ENCODE measurements at places on chromosomes 4 and X.

DNA sequence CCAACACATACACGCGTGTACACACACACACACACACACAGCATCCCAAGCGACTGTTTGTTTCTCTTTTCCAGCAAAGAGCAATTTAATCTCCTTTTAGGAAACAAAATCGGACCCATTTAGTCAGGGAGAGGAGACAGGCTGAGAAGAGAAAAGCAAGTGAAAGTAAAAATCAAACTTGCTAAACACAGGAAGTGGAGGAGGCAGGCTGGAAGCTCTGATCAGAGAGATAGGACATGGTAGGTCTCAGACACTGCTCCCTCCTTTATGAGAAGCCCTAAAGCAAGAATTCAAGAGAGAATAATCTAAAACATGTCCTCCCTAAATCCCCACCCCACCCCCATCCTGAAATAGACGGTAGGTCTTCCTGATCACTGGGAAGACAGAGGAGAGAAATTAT lies 62.3 kb downstream of the GPC3 start:
- DNase-seq, result no peak

DNA sequence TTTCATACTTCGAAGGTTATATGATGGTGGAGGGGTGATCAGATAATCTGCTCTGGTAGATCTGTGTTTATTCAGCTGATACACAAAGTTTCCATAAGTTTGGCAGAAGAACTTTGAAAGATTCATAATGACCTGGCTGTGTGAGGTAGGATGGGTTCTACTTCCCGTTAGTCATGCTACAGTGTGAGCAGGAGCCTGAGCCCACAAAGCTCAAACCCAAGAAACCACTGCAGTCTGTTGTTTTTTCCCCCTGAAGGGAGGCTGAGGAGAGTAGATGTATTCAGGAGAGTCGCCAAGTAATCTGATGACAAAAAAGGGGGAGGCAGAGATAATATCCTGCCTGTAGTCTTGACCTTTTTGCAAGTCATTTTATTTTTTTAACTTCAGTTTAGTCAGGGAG lies 52.8 kb upstream of the PPP3CA start:
- DNase-seq, result no peak

GRCh38 chrX:45527834-45528233 lies 327.2 kb upstream of the DIPK2B start:
- no peak for DNase-seq

GRCh38 chr4:122787940-122788339 lies 38.7 kb upstream of the FGF2 start:
- DNase-seq, result no peak

DNA sequence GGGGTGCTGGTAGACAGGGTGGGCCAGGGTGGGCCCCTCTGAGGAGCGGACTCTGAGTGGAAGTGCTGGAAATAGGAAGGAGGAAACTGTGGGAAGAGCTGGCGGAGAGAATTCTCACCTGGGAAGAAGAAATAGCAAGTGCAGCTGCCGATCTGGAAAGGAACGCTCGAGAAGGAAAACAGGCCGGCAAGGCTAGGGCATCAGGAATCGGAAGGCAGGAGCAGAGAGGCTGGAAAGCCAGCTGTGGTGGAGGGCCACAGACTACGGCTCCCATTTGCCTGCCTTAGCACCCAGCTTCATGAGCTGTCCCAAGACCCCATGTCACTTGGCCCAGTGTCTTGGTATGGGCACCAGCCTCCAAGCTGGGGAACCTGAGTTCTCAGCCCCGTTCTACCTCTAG lies 37.3 kb downstream of the DCTD start:
- no peak for DNase-seq

GRCh38 chr4:94548571-94548970 lies 96.8 kb downstream of the PDLIM5 start:
- no peak for DNase-seq

- DNase-seq, result no peak
These were observed 145.7 kb upstream of the EDNRA start for GRCh38 chr4:147335183-147335582.

- DNase-seq, result no peak
These were observed 897 bp upstream of the FBXL5 start for GRCh38 chr4:15656038-15656470.

DNA sequence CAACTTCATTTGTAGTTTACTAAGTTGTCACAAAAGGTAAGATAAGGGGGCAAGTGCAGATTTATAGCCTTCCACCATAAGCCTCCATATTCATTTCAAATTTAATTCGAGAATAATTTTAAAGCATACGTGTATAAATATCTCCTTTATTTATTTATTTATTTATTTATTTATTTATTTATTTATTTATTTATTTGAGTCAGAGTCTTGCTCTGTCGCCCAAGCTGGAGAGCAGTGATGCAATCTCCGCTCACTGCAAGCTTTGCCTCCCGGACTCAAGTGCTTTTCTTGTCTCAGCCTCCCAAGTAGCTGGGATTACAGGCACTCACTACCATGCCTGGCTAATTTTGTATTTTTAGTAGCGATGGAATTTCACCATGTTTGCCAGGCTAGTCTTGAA lies 523.4 kb downstream of the FAT4 start:
- DNase-seq, result no peak

DNA sequence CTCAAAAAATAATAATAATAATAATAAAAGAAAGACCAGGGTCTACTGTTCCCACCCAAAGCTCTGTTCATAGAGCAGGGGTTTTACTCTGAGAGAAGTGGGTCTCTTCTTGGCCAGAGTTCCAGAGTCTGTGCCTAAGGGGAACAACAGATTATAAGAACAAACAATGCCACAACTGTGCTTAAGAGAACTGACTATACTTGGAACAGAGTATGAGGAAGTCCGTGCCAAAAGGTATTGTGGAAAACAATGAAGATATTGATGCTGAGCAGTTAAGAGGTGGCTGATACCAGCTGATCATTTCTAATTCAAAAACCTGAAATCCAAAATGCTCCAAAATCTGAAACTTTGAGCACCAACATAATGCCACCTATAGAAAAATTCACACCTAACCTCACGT lies 229.6 kb downstream of the FBXO8 start:
- DNase-seq, result peak; percentile 71

DNA sequence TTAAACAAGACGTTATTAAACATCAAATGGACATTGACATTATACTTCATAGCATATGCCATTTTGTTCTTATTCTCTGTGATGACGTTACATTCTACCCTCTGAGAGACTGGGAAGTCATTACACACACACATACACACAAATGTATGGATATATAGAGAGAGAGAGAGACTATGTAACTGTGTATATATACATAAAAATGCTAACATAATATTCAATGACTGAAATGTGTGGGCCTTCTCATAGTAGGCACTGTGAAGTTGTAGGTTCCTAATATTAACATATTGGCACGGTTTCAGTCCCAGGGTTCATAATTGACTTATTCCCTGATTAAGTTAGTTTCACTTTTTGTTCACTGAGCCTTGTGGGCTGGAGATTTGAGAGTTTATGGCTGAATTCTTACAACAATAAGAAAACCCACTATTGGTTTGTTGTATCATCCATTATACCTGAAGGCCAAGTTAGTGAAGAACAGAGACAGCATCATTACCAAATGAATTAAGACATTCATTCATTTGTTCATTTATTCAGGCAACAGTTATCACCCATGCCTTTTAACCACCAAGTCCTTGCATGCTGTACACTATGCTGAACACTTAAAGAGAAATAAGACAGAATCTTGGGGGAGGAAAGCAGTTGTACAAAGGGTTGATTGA lies 68.5 kb downstream of the GAB1 start:
- DNase-seq, result no peak

DNA sequence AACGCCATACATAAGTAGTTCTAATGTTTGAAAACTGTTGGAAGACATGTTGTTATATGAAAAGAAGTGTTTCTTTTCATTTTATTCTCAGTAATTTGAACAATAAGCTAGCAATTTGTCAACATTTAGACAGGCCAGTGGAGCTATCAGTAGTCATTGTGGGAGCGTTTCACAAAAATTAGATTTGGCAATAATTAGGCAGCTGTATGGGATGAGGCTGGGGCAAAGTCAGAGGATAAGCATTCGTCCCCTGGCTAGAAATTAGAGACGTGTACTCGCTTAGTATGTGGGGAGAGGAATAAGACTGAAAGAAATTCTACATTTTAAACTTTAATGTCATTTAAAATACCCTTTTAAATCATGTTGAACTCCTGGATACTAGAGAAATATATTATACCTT lies 70.6 kb downstream of the TMEM144 start:
- DNase-seq, result no peak

GRCh38 chr4:13176741-13177142 lies 307.4 kb downstream of the RAB28 start:
- no peak for DNase-seq

GRCh38 chr4:87071401-87071800 lies 136.6 kb downstream of the AFF1 start:
- DNase-seq, result no peak

DNA sequence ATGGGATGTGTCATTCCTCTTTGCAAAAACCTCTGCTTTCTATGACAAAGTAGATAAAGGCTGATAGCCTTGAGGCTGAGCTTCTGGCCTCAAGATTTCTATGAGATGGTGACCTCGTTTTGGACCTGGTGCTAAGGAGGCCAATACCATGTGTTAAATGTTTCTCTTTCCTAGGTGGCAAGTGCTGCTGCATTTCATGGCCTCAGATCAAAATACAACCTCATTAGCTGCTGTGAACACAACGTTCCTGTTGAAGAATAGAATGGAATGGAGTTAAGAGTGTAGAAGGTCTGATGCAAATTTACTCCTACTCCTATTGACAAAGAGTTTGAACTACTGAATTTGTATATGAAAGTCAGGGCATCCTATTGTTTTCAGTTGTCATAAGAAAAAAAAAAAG lies 112.0 kb downstream of the C4orf51 start:
- DNase-seq, result no peak

DNA sequence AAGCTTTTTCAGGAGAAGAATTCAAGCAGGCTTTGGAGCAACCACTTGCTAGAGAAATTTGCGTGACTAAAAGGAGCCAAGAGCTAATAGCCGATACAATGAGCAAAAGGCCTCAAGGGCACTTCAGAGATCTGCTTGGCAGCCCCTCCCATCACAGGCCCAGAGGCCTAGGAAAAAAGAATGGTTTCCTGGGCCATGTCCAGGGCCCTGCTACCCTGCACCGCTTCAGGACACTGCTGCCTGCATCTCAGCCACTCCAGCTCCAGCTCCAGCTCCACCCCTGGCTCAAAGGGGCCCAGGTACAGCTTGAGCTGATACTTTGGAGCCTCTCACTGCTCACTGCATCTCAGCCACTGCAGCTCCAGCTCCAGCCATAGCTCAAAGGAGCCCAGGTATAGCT lies 98.9 kb downstream of the FAM13A start:
- DNase-seq, result no peak

DNA sequence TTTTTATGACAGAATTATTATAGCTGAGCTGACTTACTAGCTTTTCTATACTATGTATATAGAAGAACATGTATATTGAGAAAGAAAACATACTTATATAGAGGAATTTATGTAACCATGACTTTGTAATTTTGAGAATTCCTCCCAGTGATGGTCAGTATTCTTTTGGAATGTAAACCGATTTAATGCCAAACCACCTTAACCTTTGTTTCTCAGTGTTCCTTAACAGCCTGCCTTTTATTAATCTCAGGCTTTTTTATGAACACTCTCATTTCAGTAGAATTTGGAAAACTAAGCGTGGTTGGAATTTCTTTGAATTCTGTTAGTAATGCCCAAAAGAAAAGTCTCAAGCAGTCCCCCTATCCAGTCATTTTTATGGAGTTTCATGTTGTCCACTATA lies 47.0 kb downstream of the MOSPD2 start:
- DNase-seq, result no peak

DNA sequence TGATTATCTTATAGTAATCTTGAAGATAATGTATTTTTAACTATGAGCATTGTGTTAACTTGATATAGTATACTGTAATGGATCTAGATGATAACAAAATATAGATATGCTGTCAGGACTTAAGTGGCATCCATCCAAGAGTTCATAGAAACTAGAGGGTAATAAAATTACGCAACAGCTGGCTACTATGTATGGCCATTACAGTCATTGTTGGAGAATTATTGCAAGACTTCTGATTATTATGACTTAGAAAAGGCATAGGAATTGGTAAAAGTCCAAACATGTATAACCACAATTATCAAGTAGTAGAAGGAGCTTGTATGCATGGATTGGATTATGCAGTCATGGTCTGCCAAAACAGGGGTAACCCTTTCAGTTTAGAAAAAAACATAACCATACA lies 9.5 kb downstream of the OGT start:
- no peak for DNase-seq

DNA sequence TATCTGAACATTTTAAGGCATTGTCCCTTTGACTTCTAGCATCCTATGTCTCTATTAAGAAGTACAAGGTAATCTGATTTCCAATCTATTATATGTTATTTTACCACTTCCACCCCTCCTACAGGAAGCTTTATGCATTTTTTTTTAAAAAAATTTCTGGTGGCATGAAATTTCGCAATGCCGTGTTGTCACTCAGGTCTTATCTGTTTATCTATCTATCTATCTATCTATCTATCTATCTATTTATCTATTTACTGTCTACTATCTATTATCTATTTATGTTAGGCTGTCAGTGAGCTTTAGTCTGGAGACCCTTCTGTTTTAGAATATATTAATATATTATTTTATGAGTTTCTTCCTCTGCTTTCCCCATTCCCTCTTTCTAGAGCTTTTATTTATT lies 125.3 kb upstream of the FAM9C start:
- DNase-seq, result no peak

- no peak for DNase-seq
These were observed 215.4 kb upstream of the MAB21L2 start for GRCh38 chr4:150366487-150366999.

DNA sequence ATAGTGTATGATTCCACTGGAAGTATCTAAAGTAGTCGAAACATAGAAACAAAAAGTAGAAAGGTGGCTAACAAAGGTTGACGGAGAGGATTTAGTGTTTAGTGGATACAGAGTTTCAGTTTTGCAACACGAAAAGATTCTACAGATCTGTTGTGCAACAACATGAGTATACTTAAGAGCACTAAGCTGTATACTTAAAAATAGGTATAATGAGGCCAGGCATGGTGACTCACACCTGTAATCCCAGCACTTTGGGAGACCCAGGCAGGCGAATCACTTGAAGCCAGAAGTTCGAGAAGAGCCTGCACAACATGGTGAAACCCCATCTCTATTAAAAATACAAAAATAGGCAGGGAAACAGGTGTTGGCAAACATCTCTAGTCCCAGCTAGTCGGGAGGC lies 7.9 kb upstream of the ATRX start:
- DNase-seq, result no peak

DNA sequence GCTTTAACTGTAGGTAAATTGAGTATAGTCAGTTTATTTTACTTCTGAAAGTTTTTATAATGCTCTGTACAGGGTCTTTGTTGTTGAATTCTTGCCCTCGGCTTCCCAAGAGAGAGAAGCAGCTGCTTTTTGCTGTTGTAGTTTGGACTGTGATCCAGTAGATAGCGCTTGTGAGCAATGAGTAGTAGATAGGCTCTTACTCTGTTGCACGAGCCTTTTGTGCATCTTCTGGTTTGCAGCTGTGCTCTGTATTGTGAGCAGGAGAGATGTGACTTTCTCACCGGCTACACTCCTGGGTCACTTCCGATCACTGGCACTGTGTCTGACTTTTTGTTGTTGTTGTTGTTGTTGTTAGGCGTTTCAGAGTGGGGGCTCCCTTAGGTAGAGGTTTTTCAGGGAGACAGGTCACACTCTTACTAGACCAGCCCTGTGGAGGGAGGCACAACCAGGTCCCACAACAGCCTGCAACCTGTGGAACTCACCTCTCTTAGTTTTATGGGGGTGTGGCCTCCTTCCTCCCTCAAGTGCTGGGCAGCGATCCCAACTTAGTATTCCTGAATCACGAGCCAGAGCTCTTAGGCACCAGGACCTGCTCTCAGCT lies 822.1 kb upstream of the GALNTL6 start:
- DNase-seq, result peak; percentile 0
